ENCODE measurements at places on chromosomes 12 and 14. TPM values are rescaled to one million over a fixed set of nuclear protein-coding genes. Genes with fewer than 3 reads are reported as not detected.

Gene FAM181A
- total RNA-seq, result not detected

Gene TIMM9
- 32.0 TPM for total RNA-seq

Gene FAR2
- 16.6 TPM for total RNA-seq

Gene CLEC2D
- total RNA-seq, result 14.7 TPM

Gene TARBP2
- total RNA-seq, result 35.6 TPM

Gene C2CD5
- 53.9 TPM for total RNA-seq

Gene CLEC4E
- 0.30 TPM for total RNA-seq

Gene SPTB
- 12.6 TPM for total RNA-seq

Gene KICS2
- 11.6 TPM for total RNA-seq

Gene EFCAB11
- total RNA-seq, result 6.1 TPM

Gene KRT78
- total RNA-seq, result 10.8 TPM

Gene EML5
- total RNA-seq, result 0.84 TPM

Gene PPM1H
- total RNA-seq, result 2.6 TPM

Gene SLC39A5
- total RNA-seq, result not detected

Gene A2M
- 183 TPM for total RNA-seq

Gene GEMIN2
- total RNA-seq, result 25.3 TPM

Gene PLEKHG7
- 1.2 TPM for total RNA-seq

Gene GARIN6
- not detected for total RNA-seq

Gene TROAP
- total RNA-seq, result not detected

Gene NT5DC3
- 12.7 TPM for total RNA-seq

Gene CLEC1B
- total RNA-seq, result not detected

Gene ETFBKMT
- 2.7 TPM for total RNA-seq

Gene AREL1
- 25.3 TPM for total RNA-seq

Gene SERPINA9
- total RNA-seq, result not detected

Gene ZDHHC22
- total RNA-seq, result not detected

Gene FAM161B
- 9.0 TPM for total RNA-seq

Gene RFX4
- not detected for total RNA-seq

Gene PPP4R4
- 1.2 TPM for total RNA-seq

Gene GLI1
- 16.2 TPM for total RNA-seq

Gene CRIP2
- 221 TPM for total RNA-seq

Gene SLC2A3
- 129 TPM for total RNA-seq

Gene TMEM63C
- total RNA-seq, result not detected

Gene NKX2-1
- not detected for total RNA-seq

Gene MUCL1
- not detected for total RNA-seq

Gene SYCP3
- 0.60 TPM for total RNA-seq

Gene RBM23
- 480 TPM for total RNA-seq

Gene KRT83
- total RNA-seq, result not detected

Gene KRT72
- not detected for total RNA-seq

Gene TAS2R14
- 5.2 TPM for total RNA-seq

Gene FZD10
- 0.39 TPM for total RNA-seq

Gene RILPL2
- 5.7 TPM for total RNA-seq

Gene OR4Q3
- not detected for total RNA-seq

Gene CCDC196
- total RNA-seq, result not detected

Gene KCNC2
- total RNA-seq, result not detected

Gene ASPG
- 2.4 TPM for total RNA-seq

Gene IL22
- total RNA-seq, result not detected

Gene KRT71
- total RNA-seq, result not detected

Gene WNT1
- not detected for total RNA-seq

Gene MYH6
- total RNA-seq, result not detected

Gene DLK1
- total RNA-seq, result not detected

Gene HSPB8
- 13.1 TPM for total RNA-seq

Data from tibial nerve (tissue), 4 donors.